Left cardiac atrium (tissue), 4 donors: ENCODE measurements at places on chromosomes 2 and 18. TPM values are rescaled to one million over a fixed set of nuclear protein-coding genes. Genes with fewer than 3 reads are reported as not detected.

DNA sequence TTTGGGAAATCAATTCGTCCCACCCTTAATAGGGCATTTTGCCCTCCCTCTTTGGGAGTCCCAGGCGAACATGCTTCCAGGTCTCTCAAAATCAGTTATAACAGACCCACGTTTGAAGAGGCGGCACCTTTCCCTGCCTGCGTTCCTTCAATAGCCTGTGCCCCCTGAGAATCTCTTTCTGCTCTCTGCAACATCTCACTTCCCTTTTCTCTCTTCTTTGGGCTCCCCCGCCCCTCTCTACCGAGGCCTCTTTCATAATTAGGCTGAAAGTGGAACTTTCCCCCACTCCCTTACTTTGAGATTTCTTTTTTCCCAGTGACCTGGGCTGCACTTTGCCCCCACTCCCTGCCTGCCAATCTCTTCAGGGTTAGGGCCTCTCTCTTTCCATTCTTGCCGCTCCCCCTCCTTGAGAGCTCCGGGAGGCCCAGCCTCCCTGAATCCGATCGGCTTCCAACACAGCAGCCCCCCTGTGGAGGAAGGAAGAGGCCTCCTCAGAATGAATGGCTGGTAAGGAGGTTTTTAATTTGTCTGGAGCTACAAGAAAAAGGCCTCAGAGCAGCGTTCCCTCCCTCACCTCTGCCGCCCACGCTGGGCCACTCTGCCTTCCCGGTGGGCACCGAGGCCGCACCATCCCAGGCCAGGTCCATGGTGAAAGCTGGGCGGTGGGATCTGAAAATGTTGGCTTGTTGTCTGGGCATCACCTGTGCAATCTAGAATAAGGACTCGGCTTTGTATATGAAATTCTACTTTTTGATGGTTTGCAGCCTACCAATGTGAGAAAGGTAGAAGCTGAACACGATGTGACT lies 162.6 kb upstream of the SIX3 start:
- DNase-seq: no peak

GRCh38 chr2:27362678-27363420 lies 6.3 kb upstream of the GTF3C2 start:
- DNase-seq: no peak

The GALR1 gene
- total RNA-seq: 0.03 TPM

DNA sequence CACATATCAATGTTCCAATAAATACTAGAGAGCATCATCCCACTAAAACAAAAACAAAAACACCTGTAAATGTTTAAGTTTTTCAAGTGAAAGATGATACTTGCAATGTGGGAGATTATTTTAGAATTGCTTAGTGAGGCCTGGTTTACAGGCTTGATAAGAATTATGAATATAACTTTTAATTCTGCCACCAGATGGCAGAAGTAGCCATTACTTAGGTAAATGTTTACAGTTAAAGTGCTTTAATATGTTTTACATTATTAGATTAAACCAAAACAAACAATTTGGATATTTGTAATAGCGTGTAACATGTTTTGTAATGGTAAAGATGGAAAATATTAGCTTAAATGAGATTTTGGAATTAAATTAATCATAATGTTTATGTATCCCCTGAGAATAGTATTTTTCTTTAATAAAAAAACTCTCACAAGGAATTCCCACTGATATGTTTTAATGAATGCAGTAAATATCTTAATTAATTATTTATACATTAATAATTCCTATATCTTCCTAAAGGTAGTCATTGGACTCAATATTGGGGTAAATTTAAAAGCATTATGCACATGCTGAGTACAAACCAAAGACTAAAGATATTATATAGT lies 522.0 kb downstream of the SPAG16 start:
- DNase-seq: no peak

The LYPD1 gene
- 0.34 TPM for total RNA-seq

The CAPN14 gene
- total RNA-seq: 0.12 TPM

The B3GNT7 gene
- total RNA-seq: 8.0 TPM

GRCh38 chr2:239374896-239375277 lies 25.9 kb downstream of the HDAC4 start:
- DNase-seq: no peak
